ENCODE measurements at places on chromosomes 11 and 22. TPM values are rescaled to one million over a fixed set of nuclear protein-coding genes. Genes with fewer than 3 reads are reported as not detected.

- no peaks in the 10 kb centered on the region for H3K4me1 ChIP-seq
- no peak for DNase-seq
- H3K27me3 ChIP-seq = no peaks in the 10 kb centered on the region
- no peaks in the 10 kb centered on the region for H3K36me3 ChIP-seq
These were observed 593.6 kb downstream of the NELL1 start for GRCh38 chr11:21262992-21263391.

DNA sequence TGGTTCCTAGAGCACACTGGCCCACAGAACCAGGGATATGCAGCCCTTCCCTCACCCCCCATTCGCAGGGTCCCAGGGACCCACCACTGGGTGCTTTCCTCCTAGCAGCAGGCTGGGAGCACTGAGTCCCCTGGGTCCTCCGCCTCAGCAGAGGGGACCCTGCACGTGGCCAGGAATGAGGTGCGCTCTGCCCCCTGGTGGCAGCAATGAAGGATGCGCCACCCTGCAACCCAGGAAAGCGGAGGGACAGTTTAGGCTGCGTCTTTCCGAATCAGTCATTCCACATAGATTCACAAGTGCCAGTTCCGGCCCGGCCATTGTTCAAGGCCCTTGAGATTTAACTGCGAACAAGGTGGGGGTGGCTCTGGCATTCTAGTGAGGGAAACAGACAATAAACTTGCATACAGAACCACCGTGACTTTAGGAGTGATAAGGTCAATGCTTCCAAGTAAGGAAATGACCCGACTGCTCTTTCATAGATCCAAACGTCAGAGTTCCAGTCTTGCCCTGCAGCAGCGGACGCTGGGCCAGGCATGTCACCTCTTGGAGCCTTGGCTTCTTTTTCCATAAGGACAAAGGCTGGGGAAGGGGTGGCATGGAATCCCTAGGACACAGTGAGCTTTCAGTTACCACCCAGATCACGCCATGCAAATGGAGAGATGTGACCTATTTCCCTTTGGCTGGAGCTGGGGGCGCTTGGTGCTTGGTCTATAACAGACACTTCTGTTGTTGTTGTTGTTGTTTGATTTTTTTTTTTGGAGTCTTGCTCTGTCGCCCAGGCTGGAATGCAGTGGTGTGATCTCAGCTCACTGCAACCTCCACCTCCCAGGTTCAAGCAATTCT is 7.7 kb downstream of the RIN1 start:
- H3K36me3 ChIP-seq = no peaks in the 10 kb centered on the region
- H3K4me1 ChIP-seq = peaks cover 52% of the 10 kb centered on the region
- peak overlapping the region; percentile 1 for H3K4me3 ChIP-seq
- H3K27ac ChIP-seq = peak overlapping the region; percentile 38
- DNase-seq = peak; percentile 69

DNA sequence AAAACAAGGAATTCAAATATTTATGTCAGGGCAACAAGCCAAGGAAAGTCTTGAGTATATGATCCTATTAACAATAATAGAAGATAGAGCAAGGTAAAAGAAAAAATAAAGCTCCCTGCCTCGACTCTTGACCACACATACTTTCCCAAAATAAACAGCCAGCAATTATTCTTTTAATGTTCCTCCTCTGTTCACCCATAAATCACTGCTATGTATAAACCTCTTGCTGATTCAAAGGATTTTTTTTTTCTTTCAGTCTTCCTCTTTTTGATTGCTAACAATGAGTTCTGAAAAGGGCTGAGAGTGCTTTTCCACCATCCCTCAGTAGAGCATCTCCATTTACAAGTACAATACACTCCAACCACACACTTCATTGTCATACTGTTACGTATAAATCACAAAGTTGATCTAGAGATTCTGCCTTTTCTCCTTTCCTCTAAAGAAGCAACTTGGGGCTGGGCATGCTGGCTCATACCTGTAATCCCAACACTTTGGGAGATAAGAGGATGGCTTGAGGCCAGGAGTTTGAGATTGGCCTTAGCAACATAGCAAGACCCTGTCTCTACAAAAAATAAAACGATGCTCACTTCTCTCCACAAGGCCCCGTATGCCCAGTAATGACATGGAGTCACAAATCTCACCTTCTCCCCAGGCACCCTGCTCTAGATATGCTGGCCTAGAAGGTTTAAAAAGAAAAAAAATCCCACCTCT is 24.0 kb downstream of the RAB30 start:
- H3K27me3 ChIP-seq = no peaks in the 10 kb centered on the region
- no peak for DNase-seq

Gene TSPAN18
- total RNA-seq = 2.2 TPM

Gene KLHDC7B
- total RNA-seq = 6.0 TPM

Gene SPI1
- 21.1 TPM for total RNA-seq

Measured in thymus (tissue), 14 donors.